ENCODE measurements at places on chromosomes 1 and 21. TPM values are rescaled to one million over a fixed set of nuclear protein-coding genes. Genes with fewer than 3 reads are reported as not detected.

The AK5 gene
- polyA plus RNA-seq: 6.6 TPM

- no peak for DNase-seq
These were observed 32.1 kb downstream of the TRAF5 start for GRCh38 chr1:211358685-211359084.

GRCh38 chr1:46205141-46205540 is 2.0 kb downstream of the LURAP1 start:
- DNase-seq: no peak

- no peak for DNase-seq
These were observed 3.7 kb downstream of the CAMTA1 start for GRCh38 chr1:6788946-6789345.

DNA sequence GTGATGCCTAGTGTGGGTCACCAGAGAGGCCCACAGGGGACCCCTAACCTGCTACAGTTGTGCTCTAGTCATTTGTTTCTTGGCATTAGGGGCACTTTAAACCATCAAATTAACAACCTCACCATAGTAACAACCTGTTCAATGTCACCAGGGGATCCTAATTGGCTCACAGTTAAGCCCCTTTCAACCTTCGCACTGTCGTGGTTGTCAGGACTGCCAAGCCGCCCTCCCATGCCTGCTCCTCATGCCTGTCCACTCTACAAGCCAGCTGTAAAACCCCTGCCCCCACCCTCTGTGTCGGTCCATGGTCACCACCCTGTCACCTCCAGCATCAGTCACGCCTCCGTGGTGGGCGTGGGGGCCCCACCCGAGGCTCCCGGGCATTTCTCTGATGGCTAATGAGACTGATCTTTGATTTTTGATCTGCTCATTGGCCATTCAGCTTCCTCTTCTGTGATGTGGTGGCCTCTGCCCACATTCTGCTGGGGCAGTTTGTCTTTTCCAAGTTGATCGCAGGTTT is 96.6 kb downstream of the WDR4 start:
- DNase-seq: no peak

The SKI gene
- polyA plus RNA-seq: 70.0 TPM

GRCh38 chr1:50493710-50494109 is 70.5 kb upstream of the DMRTA2 start:
- no peak for DNase-seq

The VPS45 gene
- polyA plus RNA-seq: 42.9 TPM

GRCh38 chr1:33257207-33257771 is 997 bp downstream of the ZNF362 start:
- no peak for DNase-seq

DNA sequence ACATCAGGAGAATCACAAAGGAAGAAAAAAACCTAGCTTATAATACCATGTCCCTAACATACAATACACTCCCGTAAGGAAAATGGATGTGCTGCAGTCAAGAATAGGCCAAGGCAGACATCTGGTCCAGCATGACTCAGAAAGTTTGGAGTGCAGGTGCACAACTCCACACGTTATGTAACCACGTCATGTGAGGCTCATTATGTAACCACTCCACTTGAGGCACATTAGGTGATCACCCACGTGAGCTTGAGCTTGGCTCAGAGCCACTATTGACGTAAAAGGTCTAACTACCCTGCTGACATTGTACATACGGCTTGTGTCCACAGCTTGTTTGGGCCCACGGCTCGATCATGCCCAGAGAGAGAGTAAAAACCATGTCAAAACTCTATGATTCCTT is 99.8 kb upstream of the C1orf21 start:
- no peak for DNase-seq
